ENCODE measurements at places on chromosomes 7 and 10. TPM values are rescaled to one million over a fixed set of nuclear protein-coding genes. Genes with fewer than 3 reads are reported as not detected.
A peak's percentile ranks its signal among the peaks of the same experiment; 100 is the strongest.

DNA sequence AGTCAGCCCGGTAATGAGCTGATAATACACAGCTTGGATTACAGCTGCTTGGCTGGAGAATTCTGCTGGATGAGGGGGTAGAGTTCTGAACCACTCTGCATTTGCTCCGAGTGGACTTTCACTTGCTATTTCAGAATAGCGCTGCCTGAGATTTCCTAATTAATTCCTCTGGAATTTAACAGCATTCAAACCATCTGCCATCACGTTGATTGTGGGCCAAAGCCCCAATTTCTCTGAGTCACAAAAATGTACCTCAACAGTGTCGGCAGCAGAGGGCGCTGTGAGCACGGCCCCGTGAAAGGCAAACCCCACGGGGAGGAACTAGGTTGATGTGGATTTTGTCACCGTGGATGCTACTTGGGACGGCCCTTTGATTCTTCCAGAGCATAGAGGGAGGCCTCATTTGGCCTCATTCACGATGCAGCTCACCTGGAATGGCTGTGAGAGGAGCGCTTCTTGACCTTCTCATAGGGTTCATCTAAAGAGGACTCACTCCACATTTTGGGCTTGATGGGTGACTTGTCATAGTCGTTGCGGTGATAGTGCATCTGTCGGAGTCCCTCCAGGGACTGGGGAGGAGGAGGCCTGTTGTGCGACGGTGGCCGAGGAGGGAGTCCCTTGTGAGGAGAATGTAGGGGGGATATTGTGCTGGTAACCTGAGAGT lies 73.3 kb downstream of the PRPF18 start:
- DNase-seq: peak; percentile 93
- H3K27ac ChIP-seq: no peak overlapping the region
- no peaks in the 10 kb centered on the region for H3K4me1 ChIP-seq
- no peak overlapping the region for H3K4me3 ChIP-seq

GRCh38 chr10:80957161-80957560 lies 419.5 kb downstream of the SH2D4B start:
- H3K4me3 ChIP-seq: no peak overlapping the region
- no peak overlapping the region for H3K27ac ChIP-seq
- no peaks in the 10 kb centered on the region for H3K36me3 ChIP-seq
- H3K4me1 ChIP-seq: no peaks in the 10 kb centered on the region
- H3K27me3 ChIP-seq: no peaks in the 10 kb centered on the region

DNA sequence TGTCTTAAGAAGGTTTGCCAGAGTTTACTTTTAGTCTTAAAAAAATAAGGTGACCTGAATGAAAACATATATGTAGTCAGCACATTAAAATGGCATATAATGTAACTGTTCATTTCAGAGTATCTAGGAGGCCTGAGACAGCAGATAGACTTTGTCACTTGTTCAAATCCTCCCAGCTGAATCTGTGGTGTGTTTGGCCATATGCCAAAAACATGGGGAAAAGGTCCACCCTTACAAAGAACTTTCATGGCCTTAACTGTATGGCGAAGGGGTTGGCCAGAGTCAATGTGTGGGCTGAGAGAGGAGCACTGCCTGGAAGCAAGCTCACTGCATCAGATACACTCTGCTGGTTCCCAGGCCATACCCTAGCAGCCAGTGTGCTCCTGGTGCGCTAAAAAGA lies 113.7 kb downstream of the ALOX5 start:
- H3K4me1 ChIP-seq: no peaks in the 10 kb centered on the region
- H3K27ac ChIP-seq: no peak overlapping the region
- H3K4me3 ChIP-seq: no peak overlapping the region
- H3K36me3 ChIP-seq: no peaks in the 10 kb centered on the region

- no peaks in the 10 kb centered on the region for H3K27me3 ChIP-seq
- no peak overlapping the region for H3K4me3 ChIP-seq
- H3K4me1 ChIP-seq: no peaks in the 10 kb centered on the region
- DNase-seq: no peak
- H3K36me3 ChIP-seq: no peaks in the 10 kb centered on the region
These were observed 10.0 kb upstream of the STK31 start for GRCh38 chr7:23700046-23700445.

DNA sequence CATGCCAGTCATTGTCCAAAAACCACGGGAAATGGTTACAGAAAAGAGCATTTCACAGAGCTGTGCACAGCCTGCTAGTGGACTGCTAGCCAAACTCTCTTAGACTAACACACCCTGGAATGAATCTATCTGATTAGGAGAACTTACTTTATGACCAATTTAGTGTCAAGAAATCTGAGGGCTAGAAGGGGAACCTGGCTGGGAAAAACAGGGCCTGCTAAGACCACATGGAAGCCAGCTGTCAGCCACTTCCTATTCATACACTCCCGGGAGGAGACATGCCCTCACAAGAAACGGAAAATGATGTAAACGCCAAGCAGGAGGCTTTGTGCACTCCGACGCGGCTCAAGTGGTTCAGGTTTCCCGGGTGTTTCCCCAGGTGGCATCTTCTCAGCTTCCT lies 54.8 kb downstream of the MPP7 start:
- no peak overlapping the region for H3K27ac ChIP-seq
- H3K36me3 ChIP-seq: no peaks in the 10 kb centered on the region
- H3K4me1 ChIP-seq: peaks cover 2% of the 10 kb centered on the region
- no peak overlapping the region for H3K4me3 ChIP-seq
- no peaks in the 10 kb centered on the region for H3K27me3 ChIP-seq

DNA sequence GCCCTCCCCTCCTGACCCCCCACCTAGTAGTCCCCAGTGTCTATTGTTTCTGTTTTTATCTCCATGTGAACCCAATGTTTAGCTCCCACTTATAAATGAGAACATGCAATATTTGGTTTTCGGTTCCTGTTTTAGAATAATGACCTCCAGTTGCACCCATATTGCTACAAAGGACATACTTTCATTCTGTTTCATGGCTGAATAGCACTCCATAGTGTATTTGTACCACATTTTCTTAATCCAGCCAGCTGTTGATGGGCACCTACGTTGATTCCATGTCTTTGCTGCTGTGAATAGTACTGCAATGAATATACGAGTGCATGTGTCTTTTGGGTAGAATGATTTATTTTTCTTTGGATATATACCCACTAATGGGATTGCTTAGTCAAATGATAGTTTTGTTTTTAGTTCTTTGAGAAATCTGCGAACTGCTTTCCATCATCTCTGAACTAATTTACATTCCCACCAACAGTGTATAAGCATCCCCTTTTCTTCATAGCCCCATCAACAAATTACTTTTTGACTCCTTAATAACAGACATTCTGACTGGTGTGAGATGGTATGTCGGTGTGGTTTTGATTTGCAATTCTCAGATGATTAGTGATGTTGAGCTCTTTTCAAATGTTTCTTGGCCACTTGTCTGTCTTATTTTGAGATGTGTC lies 128.4 kb upstream of the PHYHIPL start:
- H3K4me1 ChIP-seq: no peaks in the 10 kb centered on the region
- DNase-seq: no peak
- H3K27me3 ChIP-seq: no peaks in the 10 kb centered on the region
- no peak overlapping the region for H3K4me3 ChIP-seq

Gene RET
- 0.29 TPM for total RNA-seq

Gene CFAP69
- total RNA-seq: 11.4 TPM

Gene SORCS1
- 1.4 TPM for total RNA-seq
